ENCODE measurements at places on chromosomes 1 and 21.
A peak's percentile ranks its signal among the peaks of the same experiment; 100 is the strongest.

DNA sequence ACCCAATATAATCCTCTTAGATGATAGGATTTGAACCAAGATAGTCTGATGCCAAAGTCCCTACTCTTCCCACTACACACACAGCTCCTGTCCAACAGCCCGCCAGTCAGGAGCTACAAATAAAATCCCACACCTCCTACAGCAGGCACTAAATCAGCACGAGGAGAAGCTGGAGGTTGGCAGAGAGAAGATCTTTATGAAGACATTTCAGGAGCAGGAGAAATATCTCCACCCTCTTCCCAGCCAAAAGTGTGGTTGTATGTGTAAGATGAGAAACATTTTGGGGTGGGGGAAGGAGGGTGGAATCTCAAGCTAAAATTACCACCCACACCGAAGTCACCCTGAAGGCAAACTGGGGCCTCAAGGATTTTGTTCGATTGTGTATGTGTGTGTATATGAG, 54.5 kb downstream of the PLXNA2 start:
- no peak for DNase-seq

DNA sequence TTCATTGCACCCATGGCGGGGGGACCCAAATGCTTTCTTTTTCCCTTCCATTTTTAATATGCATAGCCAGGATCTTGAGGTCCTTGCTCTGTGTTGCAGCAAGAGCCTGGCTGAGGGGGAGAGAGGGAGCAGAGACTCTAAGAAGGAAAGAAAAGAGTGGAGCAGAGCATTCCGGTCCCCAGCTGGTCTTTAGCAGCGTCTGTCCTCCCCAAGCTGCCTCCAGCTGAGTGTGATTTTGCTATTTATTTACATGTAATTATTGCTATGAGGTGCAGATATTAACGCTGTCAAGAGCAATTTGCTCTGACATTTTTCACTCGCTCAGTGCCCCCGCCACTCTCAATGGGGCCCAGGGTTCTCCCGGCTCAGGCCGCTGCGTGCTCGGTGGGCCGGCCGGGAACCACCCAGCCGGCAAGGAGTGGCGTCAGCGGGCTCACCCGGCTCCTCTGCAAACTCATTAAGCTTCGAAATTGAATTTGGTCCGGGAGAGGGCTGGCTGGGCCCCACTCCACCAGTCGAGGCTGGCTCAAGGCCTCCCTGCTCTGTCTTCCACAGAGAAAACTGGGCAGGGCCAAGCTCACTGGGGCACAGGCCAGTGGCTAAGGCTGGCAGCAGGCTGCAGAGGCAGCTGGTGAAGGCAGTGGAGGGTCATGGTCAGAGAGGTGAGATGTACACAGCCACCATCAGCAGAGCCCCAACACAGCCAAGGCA, 93.2 kb downstream of the PAX7 start:
- no peak for DNase-seq

- no peak for DNase-seq
These were observed 82.8 kb downstream of the PHTF1 start for GRCh38 chr1:113676524-113676923.

DNA sequence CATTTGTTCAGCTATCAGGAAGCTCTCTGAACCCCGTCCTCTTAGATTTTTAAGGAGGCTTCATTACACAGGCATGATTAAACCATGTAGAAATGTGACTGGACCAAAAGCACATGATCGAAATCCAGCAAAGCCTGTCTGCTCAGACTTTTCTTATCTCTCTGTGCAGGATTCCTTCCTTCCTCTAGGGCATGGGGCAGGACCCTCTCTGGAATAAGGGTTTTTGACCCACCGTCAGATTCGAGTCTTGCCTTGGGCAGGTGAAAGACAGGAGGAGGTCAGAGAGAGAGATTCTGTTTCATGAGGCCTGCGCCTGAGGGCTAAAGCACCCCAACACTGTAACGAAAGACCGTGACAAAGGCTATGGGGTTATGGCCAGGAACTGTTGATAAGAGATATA, 136.8 kb downstream of the RHOU start:
- no peak for DNase-seq

DNA sequence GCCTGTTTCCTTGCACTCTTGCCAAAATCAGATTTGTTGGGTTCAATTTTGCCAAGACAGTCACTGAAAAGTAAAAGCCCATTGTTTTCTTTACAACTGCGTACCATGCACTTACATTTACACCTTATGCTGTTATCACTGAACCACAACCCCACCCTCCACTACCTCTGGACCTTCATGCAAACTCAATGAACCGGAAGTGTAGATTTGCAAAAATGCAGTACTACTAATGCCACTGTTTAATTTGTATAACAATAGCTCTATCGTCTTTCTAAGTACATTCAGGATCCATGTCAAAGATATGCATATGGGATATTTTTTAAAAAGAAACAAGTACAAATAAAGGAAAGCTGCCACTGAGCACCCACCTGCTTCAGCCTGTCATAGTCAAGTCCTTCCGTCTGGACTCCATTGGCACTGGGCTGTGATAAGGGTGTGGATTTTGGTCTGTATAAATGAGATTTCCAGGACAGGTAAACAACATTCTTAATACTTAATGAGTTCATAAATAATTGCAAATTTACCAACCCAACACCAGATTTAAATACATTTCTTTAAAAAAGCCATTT, 72.9 kb upstream of the LBR start:
- no peak for DNase-seq

DNA sequence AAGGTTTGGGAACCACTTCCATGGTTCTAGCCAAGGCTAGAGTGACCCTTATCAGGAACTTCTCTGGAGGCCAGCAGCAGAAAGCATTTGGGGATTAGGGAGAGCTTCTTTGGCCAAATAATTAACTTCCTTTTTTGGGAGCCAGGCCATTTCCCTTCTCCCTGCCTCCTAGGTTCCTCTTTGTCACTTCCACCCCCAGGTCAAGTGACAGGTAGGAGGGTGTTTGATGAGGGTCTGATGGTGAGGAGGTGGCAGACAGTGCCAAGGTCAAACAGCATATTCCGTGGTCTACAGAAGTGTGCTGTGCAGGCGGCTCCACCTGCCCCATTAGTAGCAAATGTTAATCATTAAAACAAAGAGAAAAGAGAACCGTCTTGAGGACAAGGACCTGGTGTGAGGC, 1.9 kb upstream of the KCNA10 start:
- DNase-seq, result no peak

DNA sequence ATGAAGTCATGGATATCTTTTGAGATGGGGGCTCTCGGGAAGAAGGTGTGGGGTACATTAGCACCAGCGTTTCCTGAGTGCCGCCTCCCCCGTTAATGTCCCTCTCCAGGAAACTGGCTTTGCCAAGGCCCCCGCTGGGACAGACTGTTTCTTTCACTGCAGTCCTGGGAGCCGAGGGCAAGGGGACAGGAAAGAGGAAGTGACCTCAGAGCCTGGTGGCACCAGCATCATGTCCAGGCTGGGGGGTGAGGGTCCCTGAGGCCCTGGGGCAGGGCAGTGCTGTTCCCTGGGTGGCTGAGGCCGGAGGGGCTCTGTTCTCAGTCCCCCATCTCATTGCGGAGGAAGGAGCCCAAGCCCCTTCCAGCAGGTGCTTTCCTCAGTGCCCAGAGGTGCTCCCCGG, 5.8 kb downstream of the PFKL start:
- DNase-seq, result no peak

DNA sequence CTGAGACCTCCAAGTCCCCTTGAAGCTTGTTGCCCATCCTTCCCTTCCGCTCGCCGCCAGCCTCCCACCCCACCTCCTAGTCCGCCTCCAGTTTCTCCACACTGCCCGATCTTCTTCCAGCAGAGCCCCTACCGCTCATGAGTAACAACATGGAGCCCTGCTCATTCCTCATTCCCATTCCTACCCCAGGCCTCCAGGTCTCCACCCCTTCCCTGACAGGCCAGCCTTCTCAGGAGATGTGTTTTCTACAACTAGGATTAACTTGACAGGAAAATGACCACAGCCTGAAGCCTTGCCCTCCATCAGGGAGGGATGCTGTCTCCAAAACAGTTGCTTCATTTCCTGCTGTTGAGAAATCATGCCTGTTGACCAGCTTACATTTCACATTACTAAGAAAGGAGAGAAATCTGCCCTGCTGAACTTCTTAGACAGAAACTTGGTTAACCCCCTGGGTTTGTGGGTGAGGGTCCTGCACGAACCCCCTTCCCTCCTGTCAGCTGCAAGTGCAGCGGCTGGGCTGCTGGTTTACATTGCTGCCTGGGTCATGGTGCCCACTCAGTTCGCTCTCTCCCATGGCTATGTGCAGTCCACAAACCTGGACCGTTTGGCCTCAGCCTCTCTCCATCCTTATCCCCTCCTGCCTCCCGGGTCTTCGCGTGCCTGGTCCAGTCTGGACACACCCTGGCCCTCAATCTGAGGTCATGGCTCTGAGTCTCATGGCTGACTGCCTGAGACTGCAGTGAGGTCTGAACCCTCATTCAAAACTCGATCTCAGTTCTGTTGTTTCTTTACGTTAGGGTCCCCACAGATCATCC, 16.1 kb upstream of the CHI3L1 start:
- no peak for DNase-seq

GRCh38 chr1:221310180-221310579, 430.9 kb downstream of the HLX start:
- no peak for DNase-seq

- DNase-seq, result peak; percentile 50
These were observed 3.6 kb upstream of the KIAA2013 start for GRCh38 chr1:11929849-11930248.

GRCh38 chr1:203291201-203292096, 13.9 kb upstream of the BTG2 start:
- peak; percentile 70 for DNase-seq

- DNase-seq, result no peak
These were observed 210.6 kb downstream of the PBX1 start for GRCh38 chr1:164769486-164770130.

DNA sequence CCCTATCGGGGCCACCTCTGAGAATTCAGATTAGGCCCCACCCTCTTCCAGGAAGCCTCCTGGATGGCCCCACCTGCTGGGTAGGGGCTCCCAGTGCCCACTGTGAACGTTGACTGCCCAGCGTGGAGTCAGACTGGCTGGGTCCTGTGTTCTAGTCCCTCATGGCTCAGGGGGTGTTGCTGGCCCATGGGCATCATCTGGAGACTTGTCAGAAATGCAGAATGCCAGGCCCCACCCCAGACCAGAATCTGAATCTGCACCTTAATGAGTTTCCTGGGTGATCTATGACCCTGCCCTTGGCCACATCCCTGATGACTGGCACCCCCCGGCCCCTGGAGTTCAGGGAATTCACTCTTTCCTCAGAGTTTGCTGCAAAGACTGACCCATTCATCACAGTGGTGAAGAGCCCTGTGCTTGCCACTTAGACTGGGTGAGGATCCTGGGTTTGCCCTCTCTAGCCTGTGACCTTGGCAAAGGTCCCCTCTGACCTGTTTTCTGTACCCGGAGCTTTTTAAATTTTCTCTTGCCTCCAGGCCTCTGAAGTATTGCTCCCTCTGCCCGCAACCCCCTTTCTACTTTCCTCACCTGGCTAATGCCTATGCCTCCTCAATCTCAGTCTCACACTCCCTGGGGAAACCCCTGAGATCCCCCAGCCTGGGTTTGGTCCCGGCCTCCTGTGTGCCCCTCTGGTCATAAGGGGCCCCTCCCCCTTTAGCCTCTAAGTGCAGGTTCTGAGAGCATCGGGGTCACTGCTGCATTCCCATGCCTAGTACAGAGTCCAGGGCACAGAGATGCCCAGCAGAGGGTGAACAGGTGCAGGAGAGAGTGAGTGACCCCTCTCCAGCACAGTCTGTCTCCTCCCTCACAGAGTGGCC, 184.2 kb downstream of the MATN1 start:
- DNase-seq, result no peak

- DNase-seq, result no peak
These were observed 1.4 kb downstream of the B3GALNT2 start for GRCh38 chr1:235502601-235503402.

- peak; percentile 6 for DNase-seq
These were observed 573.1 kb downstream of the USP25 start for GRCh38 chr21:16302851-16303282.

- DNase-seq, result no peak
These were observed 94.6 kb upstream of the DAB1 start for GRCh38 chr1:57518496-57518895.

- no peak for DNase-seq
These were observed 3.9 kb upstream of the P3R3URF start for GRCh38 chr1:46180082-46180616.

GRCh38 chr1:88800382-88801051, 90.8 kb downstream of the GTF2B start:
- peak; percentile 11 for DNase-seq

DNA sequence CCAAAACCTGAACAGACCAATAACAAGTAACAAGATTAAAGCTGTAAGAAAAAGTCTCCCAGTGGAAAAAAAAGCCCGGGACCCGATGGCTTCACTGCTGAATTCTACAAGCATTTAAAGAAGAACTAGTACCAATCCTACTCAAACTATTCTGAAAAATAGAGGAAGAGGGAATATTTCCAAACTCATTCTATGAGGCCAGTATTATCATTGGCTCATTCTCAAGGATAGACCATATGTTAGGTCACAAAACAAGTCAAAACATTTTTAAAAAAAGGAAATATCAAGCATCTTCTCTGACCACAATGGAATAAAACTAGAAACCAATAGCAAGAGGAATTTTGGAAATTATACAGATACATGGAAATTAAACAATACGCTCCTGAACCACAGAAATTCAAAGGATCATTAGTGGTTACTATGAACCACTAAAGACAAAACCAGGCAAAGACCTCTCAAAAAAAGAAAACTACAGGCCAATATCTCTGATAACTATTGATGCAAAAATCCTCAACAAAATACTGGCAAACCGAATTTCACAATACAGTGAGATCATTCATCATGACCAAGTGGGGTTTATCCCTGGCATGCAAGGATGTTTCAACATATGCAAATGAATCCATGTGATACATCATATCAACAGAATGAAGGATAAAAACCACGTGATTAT, 13.9 kb upstream of the IL20 start:
- no peak for DNase-seq

- DNase-seq, result no peak
These were observed 19.5 kb downstream of the ZMYM4 start for GRCh38 chr1:35287807-35288640.

- no peak for DNase-seq
These were observed 116.5 kb upstream of the C1orf174 start for GRCh38 chr1:4016351-4017130.

- no peak for DNase-seq
These were observed 183.6 kb upstream of the BEND5 start for GRCh38 chr1:48960320-48960719.

DNA sequence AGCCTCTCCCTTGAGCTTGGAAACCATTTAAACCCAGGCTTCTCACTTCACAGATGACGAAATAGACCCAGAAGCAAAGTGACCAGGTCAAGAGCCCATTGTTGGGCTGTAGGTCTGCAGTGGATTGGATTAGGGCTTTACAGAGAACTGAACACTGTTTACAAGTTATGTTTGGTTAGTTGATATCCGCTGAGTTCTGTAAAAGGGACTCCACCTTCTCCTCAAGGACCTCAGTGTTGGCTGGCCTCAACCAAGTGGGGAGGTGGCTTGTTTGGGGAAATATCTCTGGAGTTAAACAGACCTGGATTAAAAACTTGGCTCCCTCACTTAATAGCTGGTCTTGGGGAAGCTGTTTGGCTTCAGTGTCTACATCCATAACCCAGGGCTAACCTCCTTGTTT, 88.1 kb downstream of the UCK2 start:
- no peak for DNase-seq

Data from HuH-7.5 (cell line).